ENCODE measurements at places on chromosomes 1 and 21.

DNA sequence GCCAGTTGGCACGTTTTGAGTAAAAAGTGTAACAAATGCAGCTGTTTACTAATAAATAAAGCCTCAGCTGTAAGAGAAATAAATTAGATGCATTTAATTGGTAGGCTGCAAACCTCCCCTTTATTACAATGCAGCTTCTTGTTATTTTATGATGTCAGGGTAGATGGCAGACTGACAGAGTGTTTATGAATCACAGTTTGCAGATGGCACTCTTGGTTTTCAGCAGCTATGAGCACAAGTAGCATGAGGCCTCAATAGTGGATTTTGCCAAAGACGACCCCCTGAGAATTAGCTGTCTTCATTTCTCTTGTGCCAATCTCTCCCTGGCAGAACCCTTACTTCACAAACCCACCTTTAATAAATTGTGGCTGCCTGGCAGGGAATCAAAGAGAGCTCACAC, 161.2 kb upstream of the C1orf87 start:
- no peaks in the 10 kb centered on the region for H3K36me3 ChIP-seq
- H3K27me3 ChIP-seq = peaks cover 16% of the 10 kb centered on the region
- no peaks in the 10 kb centered on the region for H3K4me1 ChIP-seq
- no peak for DNase-seq

DNA sequence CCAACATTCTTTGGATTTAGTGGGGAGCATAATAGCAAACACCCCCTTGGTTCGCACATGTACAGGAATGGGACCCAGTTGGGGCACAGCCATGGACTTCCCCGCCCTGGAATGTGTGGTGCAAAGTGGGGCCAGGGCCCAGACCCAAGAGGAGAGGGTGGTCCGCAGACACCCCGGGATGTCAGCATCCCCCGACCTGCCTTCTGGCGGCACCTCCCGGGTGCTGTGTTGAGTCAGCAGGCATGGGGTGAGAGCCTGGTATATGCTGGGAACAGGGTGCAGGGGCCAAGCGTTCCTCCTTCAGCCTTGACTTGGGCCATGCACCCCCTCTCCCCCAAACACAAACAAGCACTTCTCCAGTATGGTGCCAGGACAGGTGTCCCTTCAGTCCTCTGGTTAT, 21.8 kb downstream of the UQCRHL start:
- H3K27ac ChIP-seq = no peak overlapping the region
- H3K27me3 ChIP-seq = no peaks in the 10 kb centered on the region
- DNase-seq = no peak
- H3K36me3 ChIP-seq = peaks cover 25% of the 10 kb centered on the region
- peaks cover 10% of the 10 kb centered on the region for H3K4me1 ChIP-seq

- no peak overlapping the region for H3K4me3 ChIP-seq
- peaks cover 19% of the 10 kb centered on the region for H3K36me3 ChIP-seq
- peaks cover 77% of the 10 kb centered on the region for H3K4me1 ChIP-seq
- H3K27ac ChIP-seq = peak overlapping the region; percentile 73
Observed at GRCh38 chr1:114108751-114109255, 44.9 kb downstream of the SYT6 start.

DNA sequence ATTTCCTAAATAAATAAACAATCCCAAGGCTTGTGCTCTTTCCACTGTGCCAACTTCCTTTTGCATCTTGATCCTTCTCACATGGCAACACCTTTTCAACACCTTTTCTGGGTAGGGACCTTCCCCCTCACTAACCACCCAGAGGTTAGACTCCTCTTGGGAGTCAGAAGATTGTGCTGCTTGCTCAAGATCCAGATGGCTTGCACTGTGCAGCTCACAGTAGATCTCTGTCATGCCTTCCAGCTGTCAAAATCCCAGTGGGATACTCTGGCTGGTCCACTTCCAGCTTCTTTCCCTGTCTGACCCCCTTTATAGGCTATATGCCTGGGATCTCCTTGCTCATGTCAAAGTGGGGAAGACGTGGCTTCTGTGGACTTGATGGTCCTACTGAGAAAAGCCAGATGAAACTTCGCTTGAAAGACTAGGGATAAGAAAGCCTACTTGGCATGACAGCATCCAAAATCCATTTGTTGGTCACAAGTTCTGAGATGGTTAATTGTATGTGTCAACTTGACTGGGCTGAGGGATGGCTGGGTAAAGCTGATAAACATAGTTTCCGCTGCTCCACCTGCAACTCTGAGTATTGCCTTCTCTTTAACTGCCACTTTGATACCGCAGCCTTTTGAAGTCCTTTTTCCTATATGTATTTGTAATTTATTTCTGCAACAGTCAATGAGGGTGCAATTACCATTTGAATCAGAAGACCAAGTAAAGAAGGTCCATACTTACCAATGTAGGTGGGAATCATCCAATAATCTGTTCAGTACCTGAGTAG, 74.5 kb downstream of the S1PR1 start:
- DNase-seq = no peak
- H3K4me1 ChIP-seq = peaks cover 67% of the 10 kb centered on the region
- H3K36me3 ChIP-seq = no peaks in the 10 kb centered on the region
- no peak overlapping the region for H3K4me3 ChIP-seq
- peaks cover 10% of the 10 kb centered on the region for H3K27me3 ChIP-seq
- no peak overlapping the region for H3K27ac ChIP-seq

DNA sequence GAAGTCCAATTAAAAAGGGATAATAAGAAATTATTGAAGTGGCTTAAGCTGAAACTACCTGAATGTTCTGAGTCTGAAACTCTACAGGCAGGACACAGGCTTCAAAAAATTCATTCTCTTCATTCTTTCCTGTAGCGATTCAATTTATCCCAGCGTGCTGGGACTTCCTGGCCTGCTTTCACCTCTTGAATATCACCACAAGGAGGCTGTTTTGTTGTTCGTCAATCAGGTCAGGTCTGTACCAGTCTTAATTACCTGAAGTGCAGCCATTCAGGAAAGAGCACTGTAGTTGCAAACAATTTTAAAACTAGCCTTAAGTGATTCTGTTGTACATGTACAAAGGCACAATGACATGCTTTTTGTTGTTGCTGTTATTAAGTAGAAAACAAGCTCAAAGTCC, 38.4 kb downstream of the FYB2 start:
- H3K27ac ChIP-seq = no peak overlapping the region
- H3K4me1 ChIP-seq = no peaks in the 10 kb centered on the region
- H3K27me3 ChIP-seq = no peaks in the 10 kb centered on the region
- no peak for DNase-seq
- no peaks in the 10 kb centered on the region for H3K36me3 ChIP-seq
- no peak overlapping the region for H3K4me3 ChIP-seq
